ENCODE measurements at places on chromosomes 4 and X.

GRCh38 chr4:132297346-132297745, 851.7 kb upstream of the PCDH10 start:
- DNase-seq = no peak

GRCh38 chr4:103892586-103892985, 172.8 kb upstream of the TACR3 start:
- no peak for DNase-seq

DNA sequence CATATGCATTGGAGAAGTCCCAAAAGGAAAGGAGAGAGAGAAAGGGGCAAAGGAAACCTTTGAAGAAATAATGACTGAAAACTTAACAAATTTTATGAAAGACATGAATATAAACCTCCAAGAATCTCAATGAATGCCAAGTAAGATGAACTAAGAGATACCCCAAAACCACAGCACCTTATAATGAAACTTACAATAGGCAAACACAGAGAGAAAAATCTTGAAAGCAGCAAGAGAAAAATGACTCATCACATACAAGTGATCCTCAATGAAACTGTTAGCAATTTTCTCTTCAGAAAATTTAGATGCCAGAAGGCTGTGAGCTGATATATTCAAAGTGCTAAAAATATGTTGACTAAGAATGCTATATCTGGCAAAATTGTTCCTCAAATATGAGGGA, 10.1 kb downstream of the SMIM10L2A start:
- no peak for DNase-seq

- no peak for DNase-seq
Measured at GRCh38 chr4:68865188-68865638, 49.4 kb downstream of the UGT2B10 start.

GRCh38 chr4:139295942-139296299, 5.4 kb upstream of the NAA15 start:
- no peak for DNase-seq

- no peak for DNase-seq
Measured at GRCh38 chrX:53085661-53086229, 3.6 kb downstream of the TSPYL2 start.

DNA sequence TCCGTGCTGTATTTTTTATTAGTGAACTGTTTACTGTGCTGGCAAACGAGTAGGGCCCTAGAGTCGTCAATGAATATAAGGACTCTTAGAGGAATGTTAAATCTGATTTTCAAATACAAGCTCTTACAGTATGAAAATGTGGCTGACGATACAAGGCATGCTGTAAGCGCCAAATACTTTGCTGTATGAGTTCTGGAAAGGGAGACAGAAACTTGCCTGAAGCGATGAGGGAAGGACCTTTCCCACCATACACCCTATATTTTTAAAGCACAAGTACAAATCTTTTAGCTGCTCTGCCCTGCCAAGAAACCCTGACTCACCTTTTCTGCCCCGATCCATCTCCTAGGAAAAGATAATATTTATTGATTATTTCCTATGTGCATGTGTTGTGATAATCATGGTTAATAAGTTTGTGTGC, 15.7 kb upstream of the RUFY3 start:
- no peak for DNase-seq

DNA sequence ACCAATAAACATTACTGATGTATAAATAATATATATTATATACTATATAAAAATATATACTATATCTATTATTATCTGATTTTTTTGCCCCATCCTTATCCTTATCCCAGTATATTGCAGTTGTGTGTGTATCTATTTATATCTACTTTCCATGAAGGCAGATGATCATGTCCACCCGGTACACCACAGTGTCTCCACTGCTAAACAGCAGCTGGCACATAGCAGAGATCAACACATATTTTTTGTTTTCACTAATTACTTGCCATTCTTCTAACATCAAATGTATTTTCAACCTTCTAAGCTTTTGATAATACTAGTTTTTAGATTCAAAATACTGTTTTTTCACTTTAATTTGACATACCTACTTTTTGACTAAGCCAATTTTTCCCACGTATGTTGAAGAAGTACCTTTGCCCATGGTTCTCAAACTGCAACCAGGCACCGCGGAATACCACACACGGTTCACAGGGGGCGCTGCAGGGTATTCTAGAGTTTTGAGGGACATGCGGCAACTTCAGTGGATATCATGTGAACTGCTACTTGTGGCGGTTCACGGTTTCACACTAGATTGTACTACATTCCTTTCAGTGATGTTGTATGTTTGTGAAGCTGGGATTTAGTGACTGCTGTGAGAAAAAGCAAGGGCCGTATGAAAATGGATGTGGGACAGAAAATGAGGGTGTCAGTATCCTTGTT, 182.5 kb upstream of the NPY2R start:
- no peak for DNase-seq

DNA sequence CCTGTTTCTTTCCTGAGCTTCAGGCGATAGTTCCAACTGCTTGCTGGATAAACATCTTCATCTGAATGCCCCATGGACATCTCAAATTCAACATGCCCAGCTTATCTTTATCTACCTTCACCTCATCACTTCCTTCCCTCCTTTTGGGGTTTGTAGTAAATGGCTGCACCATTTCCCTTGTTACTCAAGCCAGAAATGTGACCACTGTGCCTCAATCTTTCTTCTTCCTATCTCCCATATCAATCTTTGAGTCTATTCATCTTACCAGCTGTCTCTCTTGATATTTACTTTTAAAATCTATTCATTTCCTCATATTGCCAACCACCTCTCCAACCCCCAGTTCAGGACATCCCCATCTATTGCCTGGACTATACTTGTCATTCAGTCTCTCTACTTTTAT, 155.4 kb downstream of the PPA2 start:
- no peak for DNase-seq

DNA sequence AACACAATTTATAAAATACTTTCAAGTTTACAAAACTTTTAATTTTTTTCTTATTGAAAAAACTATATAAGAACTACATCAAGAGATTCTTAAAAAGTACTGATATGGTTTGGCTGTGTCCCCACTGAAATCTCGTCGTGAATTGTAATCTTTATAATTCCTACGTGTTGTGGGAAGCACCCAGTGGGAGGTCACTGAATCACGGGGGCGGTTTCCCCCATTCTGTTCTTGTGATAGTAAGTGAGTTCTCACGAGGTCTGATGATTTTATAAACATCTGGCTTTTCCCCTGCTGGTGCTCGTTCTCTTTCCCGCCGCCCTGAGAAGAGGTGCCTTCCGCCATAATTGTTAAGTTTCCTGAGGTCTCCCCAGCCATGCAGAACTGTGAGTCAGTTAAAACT, 88.5 kb downstream of the FRAS1 start:
- DNase-seq = no peak

GRCh38 chr4:52685316-52685715, 26.2 kb upstream of the USP46 start:
- no peak for DNase-seq

GRCh38 chr4:121950680-121951520, 960 bp downstream of the TRPC3 start:
- no peak for DNase-seq

GRCh38 chrX:66625525-66625924, 13.4 kb downstream of the EDA2R start:
- no peak for DNase-seq

GRCh38 chr4:173524218-173525117, 5.6 kb downstream of the HAND2 start:
- no peak for DNase-seq

- no peak for DNase-seq
Measured at GRCh38 chr4:168562041-168562571, 65.3 kb downstream of the PALLD start.

- no peak for DNase-seq
Measured at GRCh38 chrX:23883737-23884354, 23.9 kb downstream of the APOO start.

GRCh38 chrX:113770071-113770470, 813.8 kb upstream of the HTR2C start:
- no peak for DNase-seq

- no peak for DNase-seq
Measured at GRCh38 chr4:2791518-2792395, 1.1 kb upstream of the SH3BP2 start.
